ENCODE measurements at places on chromosomes 1 and 21. TPM values are rescaled to one million over a fixed set of nuclear protein-coding genes. Genes with fewer than 3 reads are reported as not detected.

- no peak for DNase-seq
Measured at GRCh38 chr1:50270926-50271325, 152.3 kb downstream of the DMRTA2 start.

DNA sequence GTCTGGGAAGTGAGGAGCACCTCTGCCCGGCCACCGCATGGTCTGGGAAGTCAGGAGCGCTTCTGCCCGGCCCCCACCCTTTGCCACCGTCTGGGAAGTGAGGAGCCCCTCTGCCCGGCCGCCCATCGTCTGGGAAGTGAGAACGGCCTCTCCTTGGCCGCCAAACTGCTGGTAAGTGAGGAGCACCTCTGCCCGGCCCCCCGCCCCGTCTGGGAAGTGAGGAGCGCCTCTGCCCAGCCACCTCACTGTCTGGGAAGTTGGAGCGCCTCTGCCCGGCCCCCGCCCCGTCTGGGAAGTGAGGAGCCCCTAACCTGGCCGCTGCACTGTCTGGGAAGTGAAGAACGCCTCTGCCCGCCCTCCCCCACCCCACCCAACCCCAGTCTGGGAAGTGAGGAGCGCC lies 22.6 kb downstream of the KCNH1 start:
- no peak for DNase-seq

- DNase-seq = no peak
Measured at GRCh38 chr1:54122135-54122751, 30.6 kb downstream of the CDCP2 start.

The B3GALT2 gene
- 14.4 TPM for polyA plus RNA-seq

The TTLL7 gene
- polyA plus RNA-seq = 18.8 TPM

All from muscle of arm (tissue), 14 donors.